GM12878 (cell line): ENCODE measurements at places on chromosomes 2 and 18. TPM values are rescaled to one million over a fixed set of nuclear protein-coding genes. Genes with fewer than 3 reads are reported as not detected.

HADHA gene
- 187 TPM in 2 replicates for polyA plus RNA-seq

SLC30A3 gene
- polyA plus RNA-seq, result not detected in 2 replicates

TBR1 gene
- not detected in 2 replicates for polyA plus RNA-seq

ERMN gene
- 0.23 and 0.26 TPM in 2 replicates for polyA plus RNA-seq
